ENCODE measurements at places on chromosomes 13 and 19.

DNA sequence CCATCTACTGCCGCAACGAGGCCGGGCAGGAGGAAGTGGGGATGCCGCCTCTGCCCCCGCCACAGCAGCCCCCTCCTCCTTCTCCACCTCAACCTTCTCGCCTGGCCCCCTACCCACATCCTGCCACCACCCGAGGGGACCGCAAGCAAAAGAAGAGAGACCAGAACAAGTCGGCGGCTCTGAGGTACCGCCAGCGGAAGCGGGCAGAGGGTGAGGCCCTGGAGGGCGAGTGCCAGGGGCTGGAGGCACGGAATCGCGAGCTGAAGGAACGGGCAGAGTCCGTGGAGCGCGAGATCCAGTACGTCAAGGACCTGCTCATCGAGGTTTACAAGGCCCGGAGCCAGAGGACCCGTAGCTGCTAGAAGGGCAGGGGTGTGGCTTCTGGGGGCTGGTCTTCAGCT, 3.4 kb upstream of the NUP62 start:
- no peak for DNase-seq

DNA sequence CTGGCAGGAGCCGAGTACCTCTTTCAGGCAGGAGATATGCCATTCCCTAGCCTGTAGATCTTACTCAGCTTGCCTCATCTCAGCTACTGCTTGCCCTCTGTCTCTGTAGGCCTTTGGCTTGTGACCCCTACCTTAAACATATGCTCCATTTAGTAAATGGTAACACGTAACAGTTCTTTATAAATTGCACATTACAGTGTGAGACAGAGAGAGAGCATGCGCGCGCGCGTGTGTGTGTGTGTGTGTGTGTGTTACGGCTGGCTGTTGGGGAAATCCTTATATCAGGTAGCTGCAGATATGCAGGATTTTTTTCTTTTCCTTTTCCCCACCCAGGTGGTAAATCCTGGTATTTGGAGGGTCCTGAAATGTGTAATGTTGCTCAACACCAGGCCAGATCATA, 4.2 kb downstream of the SPINT2 start:
- no peak for DNase-seq

GRCh38 chr13:69761581-69761980, 346.0 kb upstream of the ATXN8OS start:
- no peak for DNase-seq

DNA sequence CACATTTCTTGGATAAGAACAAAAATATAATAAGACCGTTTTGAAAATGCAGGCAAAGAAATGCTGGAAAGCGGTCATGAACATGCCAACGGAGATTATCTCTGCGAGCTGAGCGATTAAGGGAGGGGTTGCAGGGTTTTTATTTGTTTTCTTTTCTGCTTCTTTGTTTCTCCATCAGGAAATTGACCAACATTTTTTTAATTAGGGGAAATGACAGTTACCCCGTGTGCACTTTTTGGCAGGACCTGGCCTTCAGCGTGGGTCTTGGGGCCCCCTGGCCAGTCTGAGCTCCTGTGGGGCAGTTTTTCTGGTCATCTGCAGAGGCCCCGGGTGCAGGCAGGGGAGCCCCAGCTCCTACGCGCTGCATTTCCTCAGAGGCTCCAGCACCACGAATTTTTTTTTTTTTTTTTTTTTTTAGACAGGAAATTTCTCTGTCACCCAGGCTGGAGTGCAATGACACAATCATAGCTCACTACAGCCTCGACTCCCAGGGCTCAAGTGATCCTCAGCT, 31.3 kb upstream of the HOMER3 start:
- peak; percentile 21 for DNase-seq

DNA sequence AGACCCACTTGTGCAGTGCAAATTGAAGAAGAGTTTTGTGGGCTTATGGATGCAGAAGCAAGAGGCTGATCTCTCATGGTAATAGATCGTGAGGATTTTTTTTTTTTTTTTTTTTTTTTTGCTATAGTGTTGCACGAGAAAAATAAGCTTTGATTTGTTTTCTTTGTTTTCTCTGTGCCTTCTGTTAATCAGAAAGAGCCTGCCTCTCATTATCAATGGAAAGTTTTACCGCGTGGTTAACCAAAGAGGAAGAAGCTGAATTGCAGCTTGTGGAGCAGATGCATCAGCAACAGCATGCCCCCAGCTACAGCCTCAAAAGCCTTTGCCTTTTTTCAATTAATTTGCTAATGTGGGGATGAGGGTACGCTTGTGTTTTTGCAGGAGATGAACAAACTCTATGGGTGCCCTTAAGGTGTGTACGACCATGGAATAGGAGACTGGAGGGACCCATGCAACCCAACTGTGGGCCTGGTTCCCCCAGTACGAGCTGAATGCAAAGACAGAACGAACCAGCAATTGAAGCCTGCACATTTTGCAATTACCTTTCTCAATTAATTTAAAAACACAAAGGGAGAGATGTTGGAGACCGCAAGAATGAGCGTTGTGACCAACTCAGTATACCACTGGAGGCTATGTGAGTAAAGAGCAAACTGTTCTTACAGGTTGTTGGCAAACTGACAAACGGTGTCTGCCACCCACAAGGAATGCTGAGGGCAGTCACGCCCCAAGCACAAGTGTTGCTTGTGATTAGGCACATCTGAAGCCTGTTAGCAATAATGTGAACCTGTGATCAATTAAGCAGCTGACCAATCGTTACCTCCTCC, 58.6 kb upstream of the SPRY2 start:
- DNase-seq = no peak

DNA sequence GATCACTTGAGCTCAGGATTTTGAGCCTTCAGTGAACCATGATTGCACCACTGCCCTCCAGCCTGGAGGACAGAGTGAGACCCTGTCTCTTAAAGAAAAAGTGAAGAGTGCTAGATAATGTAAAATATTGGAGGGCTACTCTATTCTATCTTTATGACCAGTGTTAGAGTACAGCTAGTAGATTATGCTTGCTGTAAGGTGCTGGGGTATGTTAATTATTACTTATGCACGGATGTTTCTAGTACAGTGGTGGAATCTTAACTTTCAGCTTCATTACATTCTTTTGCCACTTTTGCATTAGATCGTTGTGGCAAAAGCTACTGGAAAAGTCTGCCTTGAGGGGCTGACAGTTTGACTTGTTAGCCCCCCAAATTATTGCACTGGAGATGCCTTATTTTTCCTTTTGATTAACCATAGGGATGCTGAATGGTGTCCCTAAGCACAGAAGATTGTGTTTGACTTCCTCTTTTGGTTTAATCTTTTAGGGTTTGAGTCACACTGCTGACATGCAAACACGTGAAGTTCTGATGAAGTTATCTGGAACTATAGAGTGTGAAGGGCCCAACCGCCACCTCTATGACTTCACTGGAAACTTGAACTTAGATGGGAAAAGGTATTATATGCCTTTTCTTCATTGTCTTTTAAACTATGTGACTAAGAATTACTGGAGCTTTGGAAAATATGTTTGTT, 169.8 kb downstream of the ATP8A2 start:
- no peak for DNase-seq

DNA sequence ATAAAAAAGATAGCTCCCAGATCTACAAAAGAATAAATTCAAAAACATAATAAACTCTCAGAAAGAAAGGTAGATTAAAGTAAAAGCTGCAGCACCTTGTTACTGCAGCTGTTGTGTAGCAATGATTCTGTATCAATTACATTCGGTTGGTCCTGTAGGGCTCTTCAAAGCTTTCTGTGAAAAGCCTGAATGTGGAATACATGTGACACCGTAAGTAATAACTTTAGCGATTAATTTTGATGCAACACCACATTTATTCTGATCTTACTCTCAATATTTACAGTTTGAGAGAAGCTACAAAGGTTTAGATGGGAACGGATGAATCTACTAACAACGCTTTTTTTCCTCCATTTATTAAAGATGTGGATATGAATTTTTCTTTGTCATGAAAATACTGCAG, 279.2 kb downstream of the DACH1 start:
- DNase-seq = no peak

GRCh38 chr13:40762849-40763248, 8.1 kb downstream of the MRPS31 start:
- DNase-seq = peak; percentile 61

DNA sequence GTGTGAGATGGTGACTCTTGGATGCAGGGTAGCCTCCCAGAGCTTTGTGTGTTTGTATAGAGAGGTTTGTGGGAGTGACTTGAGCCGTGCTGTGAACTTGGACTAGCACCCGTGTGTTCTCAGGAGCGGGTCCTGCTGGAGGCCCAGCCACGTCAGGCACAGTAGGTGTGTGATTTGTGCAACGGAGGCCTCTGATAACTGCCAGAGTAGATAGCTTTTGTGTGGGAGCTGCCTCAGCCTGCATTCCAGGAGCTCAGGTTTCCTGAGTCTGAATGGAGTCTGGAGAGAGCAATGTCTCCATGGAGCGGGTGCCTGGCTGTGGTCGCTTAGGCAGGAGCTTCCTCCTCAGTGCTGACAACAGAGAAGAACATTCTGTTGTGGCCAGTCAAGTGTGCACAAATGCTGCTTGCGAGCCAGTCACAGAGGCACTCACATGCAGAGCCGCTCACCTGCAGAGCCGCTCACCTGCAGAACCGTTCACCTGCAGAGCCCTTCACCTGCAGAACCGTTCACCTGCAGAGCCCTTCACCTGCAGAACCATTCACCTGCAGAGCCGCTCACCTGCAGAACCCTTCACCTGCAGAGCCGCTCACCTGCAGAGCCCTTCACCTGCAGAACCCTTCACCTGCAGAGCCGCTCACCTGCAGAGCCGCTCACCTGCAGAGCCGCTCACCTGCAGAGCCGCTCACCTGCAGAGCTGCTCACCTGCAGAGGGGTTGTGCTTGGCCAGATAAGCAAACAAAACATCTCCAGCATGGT, 32.6 kb downstream of the TFDP1 start:
- peak; percentile 15 for DNase-seq
